ENCODE measurements at places on chromosomes 1 and 21. TPM values are rescaled to one million over a fixed set of nuclear protein-coding genes. Genes with fewer than 3 reads are reported as not detected.

The MROH9 gene
- not detected for polyA plus RNA-seq

The MAP3K7CL gene
- polyA plus RNA-seq, result 10.6 TPM

The LDLRAD2 gene
- polyA plus RNA-seq, result 5.4 TPM

The EIF3I gene
- polyA plus RNA-seq, result 294 TPM

The HYI gene
- 209 TPM for polyA plus RNA-seq

The SLAMF7 gene
- 0.51 TPM for polyA plus RNA-seq

The TESK2 gene
- polyA plus RNA-seq, result 3.6 TPM

The LCE2A gene
- not detected for polyA plus RNA-seq

The CHD5 gene
- 56.5 TPM for polyA plus RNA-seq

The SPATA46 gene
- polyA plus RNA-seq, result not detected

The KAZN gene
- 7.8 TPM for polyA plus RNA-seq

The DISP1 gene
- polyA plus RNA-seq, result 7.3 TPM

The PGLYRP4 gene
- polyA plus RNA-seq, result not detected

The INKA2 gene
- polyA plus RNA-seq, result 0.68 TPM

The S100A3 gene
- polyA plus RNA-seq, result not detected

The RAP1A gene
- polyA plus RNA-seq, result 45.4 TPM

The LCE1A gene
- not detected for polyA plus RNA-seq

The RNF186 gene
- polyA plus RNA-seq, result not detected

The UBE2U gene
- polyA plus RNA-seq, result not detected

The DNAH14 gene
- 16.2 TPM for polyA plus RNA-seq

The UROD gene
- polyA plus RNA-seq, result 265 TPM

The KRTAP21-2 gene
- polyA plus RNA-seq, result not detected

The C1orf116 gene
- 0.20 TPM for polyA plus RNA-seq

The PRDM2 gene
- polyA plus RNA-seq, result 29.8 TPM

The KCNJ9 gene
- 0.24 TPM for polyA plus RNA-seq

The DCST2 gene
- 15.2 TPM for polyA plus RNA-seq

The GSTM4 gene
- 57.5 TPM for polyA plus RNA-seq

The OR2L8 gene
- not detected for polyA plus RNA-seq

The KLHDC8A gene
- 60.9 TPM for polyA plus RNA-seq

The SKI gene
- 21.2 TPM for polyA plus RNA-seq

The TARDBP gene
- polyA plus RNA-seq, result 88.9 TPM

The GPR25 gene
- polyA plus RNA-seq, result not detected

The PLPPR5 gene
- polyA plus RNA-seq, result 0.10 TPM

The VAV3 gene
- 2.2 TPM for polyA plus RNA-seq

The AADACL4 gene
- 0.16 TPM for polyA plus RNA-seq

The TMEM63A gene
- 96.9 TPM for polyA plus RNA-seq

The FAM163A gene
- 1.2 TPM for polyA plus RNA-seq
